ENCODE measurements at places on chromosomes 5 and 9.

- DNase-seq, result no peak
These were observed 69.6 kb downstream of the CCDC171 start for GRCh38 chr9:15622318-15622971.

GRCh38 chr5:93088592-93089389, 492.2 kb downstream of the NR2F1-AS1 start:
- DNase-seq, result no peak

DNA sequence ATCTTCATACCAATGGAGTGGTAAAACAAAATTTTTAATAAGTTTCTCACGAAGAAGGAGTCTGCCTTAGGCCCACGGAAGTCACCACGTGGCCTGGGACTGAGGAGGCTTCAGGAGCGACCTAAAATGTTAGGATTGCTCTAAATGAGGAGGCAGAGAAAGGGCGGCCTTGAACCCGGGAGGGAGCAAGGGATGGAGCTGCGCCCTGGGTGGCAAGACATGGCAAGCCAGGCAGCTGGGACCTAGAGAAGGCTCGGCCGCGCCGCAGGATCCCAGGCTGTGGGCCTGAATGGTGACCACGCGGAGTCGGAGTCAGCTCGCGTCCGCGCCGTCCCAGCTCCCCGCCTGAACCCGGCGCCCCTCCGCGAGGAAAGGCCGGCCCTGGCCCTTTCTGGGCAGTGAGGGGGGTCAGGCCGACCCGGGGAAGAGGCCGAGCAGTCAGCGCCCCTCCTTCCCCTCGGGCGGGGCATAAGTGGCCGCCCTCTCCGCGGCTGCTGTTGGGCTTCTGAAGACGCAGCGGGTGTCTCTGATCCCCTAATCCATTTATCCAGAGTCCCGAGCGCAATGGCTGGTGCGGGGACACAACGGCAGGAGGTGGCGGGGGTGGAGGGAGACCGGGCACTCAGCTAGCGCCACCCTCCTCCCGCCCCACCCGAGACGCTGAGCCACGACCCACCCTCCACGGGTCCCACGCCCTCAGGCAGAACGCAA, 10.6 kb downstream of the IRX1 start:
- no peak for DNase-seq

DNA sequence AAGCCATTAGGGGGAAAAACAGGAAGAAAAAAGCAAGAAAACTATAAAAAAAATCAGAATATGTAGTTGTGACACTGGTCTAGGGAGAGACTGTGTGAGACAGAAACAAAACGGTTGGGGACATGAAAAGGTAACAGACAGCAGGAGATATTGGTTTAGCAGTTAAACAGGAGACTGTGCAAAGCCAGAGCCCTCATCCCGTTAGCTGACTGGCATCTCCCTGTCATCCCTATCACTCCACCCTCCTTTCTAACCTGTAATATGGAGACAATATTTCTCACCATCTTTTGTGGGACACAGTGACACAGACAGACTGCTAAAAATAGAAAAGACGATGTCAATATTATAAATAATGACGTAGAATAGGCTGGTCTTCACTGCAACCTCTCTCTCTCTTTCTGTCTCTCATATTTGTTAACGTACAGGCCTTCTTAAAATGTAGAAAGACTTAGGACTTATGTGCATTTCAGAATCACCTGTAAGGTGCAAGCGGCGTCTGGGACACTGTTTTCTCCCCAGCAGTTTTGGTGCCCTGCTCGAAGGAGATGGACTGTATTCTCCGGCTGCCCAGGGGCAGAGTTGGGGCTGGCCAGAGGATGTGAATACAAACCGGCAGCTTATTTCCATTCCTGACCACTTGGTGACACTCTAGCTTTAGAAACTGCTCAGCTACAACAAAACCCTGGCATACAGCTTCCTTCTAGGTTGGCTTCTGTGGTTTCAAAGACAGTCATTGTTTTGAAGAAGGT, 190.6 kb downstream of the MAT2B start:
- DNase-seq, result peak; percentile 42

- no peak for DNase-seq
These were observed 89.2 kb downstream of the TEK start for GRCh38 chr9:27198190-27198589.

DNA sequence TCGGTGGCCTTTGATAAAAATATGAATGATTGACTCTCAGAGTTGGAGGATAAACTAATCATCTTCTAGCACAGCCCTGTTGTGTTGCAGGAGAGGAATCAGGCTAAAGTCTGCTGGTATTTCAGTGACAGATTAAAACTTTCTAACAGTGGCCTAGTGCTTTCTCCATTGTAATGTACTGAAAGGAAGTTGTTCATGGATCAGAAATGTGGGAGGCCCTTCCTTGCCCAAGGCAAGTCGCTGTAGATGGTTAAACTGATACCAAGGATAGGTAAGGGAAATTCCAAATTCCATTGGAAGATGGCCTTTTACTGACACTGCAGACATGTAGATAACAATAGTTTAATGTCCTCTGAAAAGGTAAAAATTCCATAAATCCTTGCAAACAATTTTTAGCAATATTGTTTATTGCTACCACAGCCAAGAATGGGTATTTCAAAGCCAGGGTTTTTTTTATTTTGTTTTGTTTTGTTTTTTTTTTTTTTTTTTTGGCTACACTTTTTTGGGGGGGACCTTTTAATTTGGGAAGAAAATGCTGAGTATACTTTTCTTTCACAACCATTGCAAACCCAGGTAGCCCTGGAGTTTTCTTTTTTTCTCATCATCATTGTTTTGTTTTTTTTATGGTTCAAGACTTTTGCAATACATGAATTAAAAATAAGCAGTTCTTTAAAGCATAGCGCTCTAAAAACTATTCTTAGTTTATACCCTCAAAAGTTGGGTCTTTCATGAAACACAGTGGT, 35.5 kb downstream of the WDR36 start:
- no peak for DNase-seq
